Heart left ventricle (tissue), 16 donors: ENCODE measurements at places on chromosomes 2 and 18. TPM values are rescaled to one million over a fixed set of nuclear protein-coding genes. Genes with fewer than 3 reads are reported as not detected.

DNA sequence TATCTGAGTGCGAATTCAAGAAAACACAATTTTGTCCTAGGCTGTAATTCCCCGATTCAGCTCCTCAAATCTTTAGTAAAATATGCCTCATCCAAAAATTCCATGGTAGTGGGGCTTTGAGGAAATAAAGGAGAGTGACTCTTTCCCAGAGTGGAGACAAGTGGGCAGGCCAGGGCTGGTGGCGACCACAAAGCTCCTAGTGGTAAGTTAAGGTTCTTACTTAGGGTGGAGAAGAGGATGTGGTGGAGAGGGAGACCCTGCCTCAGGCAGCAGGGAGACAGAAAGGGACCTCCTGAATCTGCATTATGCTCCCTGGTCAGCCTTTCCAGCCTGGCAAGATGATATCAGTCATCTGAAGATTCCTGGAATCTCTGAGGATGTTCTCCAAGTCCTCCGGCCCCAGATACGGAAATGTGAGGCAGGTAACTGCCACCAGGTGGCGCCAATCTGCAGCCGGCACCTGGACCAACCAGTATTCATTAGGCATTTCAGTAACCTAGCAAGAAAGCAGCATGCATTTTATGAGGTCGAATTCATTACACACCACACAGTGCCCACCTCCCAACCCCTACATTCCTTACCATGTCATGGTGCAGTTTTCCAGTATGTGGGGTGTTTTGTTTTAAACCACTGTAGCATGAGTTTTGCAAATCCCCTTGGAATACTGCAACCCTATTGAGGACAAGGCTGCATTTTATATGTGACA lies 106.4 kb downstream of the POLE4 start:
- no peak for DNase-seq
- no peak overlapping the region for H3K27ac ChIP-seq
- no peak overlapping the region for H3K4me3 ChIP-seq
- H3K27me3 ChIP-seq = no peaks in the 10 kb centered on the region
- H3K4me1 ChIP-seq = no peaks in the 10 kb centered on the region

ESPNL gene
- 0.12 TPM for total RNA-seq

- DNase-seq = no peak
- no peak overlapping the region for H3K4me3 ChIP-seq
- no peaks in the 10 kb centered on the region for H3K4me1 ChIP-seq
- H3K36me3 ChIP-seq = no peaks in the 10 kb centered on the region
- H3K27ac ChIP-seq = no peak overlapping the region
- no peaks in the 10 kb centered on the region for H3K27me3 ChIP-seq
These were observed 53.5 kb downstream of the HNRNPLL start for GRCh38 chr2:38549071-38549704.

GRCh38 chr2:20212871-20213503 lies 11.9 kb downstream of the SDC1 start:
- H3K4me1 ChIP-seq = no peaks in the 10 kb centered on the region
- H3K4me3 ChIP-seq = no peak overlapping the region
- H3K27me3 ChIP-seq = no peaks in the 10 kb centered on the region

DNA sequence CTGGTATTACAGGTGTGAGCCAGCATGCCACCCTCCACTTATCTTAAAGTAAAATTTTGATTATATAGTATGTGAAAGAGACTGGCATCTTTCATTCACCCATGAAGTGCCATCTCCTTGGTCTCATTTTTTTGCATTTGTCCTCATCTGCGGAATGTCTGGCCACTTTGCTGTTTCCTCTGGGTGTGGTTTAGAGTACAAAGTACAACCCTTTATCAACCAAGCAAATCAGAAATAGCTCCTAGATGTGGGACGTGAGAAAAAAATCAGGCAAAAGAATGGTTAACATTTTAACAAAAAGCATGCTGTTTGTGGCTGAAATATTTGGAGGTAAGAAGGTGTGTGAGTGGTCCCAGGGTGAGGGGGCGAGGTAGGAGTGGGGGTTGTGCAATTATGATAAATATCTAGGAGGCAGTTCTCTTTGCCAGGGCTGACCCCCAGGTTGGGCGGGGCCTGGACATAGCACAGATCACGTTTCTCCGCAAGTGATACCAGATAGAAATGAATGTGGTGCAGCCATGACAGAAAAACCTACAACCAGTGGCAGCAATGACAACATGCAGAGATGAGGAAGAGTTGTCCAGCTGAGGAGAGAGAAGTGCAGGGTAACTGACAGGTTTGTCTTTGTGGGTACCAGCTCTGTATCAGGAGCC lies 115.8 kb upstream of the SERTAD2 start:
- peak overlapping the region; percentile 91 for H3K27ac ChIP-seq
- no peak for DNase-seq
- H3K36me3 ChIP-seq = no peaks in the 10 kb centered on the region

DNA sequence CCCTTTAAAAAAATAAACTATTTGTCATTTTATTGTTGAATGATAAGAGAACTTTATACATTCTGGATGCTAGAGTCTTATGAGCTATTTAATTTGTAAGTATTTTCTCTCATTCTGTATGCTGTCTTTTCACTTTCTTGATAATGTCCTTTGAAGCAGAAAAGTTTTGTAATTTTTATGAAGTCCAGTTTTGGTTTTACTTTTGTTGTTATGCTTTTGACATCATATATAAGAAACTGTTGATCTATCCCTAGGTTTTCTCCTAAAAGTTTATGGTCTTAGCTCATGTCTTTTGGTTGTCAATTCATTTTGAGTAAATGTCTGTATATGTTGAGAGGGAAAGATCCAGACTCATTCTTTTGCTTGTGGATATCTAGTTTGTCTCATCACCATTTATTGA lies 52.5 kb downstream of the TMEM247 start:
- no peaks in the 10 kb centered on the region for H3K36me3 ChIP-seq
- no peaks in the 10 kb centered on the region for H3K27me3 ChIP-seq
- no peaks in the 10 kb centered on the region for H3K4me1 ChIP-seq
- no peak for DNase-seq
- H3K27ac ChIP-seq = no peak overlapping the region

GRCh38 chr2:217714287-217714751 lies 288.5 kb downstream of the TNS1 start:
- no peaks in the 10 kb centered on the region for H3K27me3 ChIP-seq
- H3K36me3 ChIP-seq = no peaks in the 10 kb centered on the region
- H3K4me1 ChIP-seq = peaks cover 10% of the 10 kb centered on the region
- H3K4me3 ChIP-seq = no peak overlapping the region
- peak; percentile 47 for DNase-seq

DNA sequence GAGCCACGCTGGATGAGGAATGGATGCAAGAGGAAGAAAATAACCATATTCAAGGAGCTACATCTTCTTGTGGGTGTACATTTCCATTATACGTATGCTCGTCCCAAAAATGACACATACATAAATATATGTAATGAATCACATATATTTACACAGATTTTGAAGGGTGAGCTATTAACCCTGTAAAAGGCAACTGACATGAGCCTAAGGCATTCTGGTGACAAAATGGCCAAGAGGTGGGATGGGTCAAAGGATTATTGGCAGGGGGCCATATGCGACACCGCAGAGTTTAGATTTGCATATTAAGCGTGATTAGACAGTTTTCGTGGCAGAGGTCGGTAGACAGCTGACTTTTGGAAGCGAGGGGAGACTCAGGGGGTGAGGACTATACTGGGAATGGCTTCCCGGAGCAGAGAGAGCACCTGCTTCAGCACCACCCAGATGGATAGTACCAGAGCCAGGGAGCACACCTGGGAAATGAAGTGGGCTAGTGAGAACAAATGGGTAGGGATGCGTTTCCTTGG lies 431 bp upstream of the CNRIP1 start:
- no peaks in the 10 kb centered on the region for H3K27me3 ChIP-seq

GRCh38 chr2:37357530-37357929 lies 13.1 kb downstream of the QPCT start:
- H3K27ac ChIP-seq = no peak overlapping the region
- DNase-seq = peak; percentile 30
- H3K27me3 ChIP-seq = no peaks in the 10 kb centered on the region

CDH7 gene
- total RNA-seq = 0.04 TPM

MYO7B gene
- total RNA-seq = 0.90 TPM

DNA sequence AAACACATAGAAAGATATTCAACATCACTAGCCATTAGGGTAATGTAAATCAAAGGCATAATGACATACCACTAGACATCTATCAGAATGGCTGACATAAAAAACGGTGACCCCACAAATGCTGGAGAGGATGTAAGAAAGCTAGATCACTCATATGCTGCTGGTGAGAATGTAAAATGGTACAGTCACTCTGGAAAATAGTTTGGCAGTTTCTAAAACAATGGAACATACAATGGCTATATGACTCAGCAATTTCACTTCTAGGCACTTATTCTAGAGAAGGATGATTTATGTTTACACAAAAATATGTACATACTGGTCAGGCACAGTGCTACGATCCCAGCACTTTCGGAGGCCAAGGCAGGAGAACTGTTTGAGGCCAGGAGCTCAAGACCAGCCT lies 87.3 kb downstream of the COLEC12 start:
- H3K36me3 ChIP-seq = no peaks in the 10 kb centered on the region
- no peak overlapping the region for H3K27ac ChIP-seq
- no peak overlapping the region for H3K4me3 ChIP-seq

ACVR1C gene
- 0.19 TPM for total RNA-seq

DNA sequence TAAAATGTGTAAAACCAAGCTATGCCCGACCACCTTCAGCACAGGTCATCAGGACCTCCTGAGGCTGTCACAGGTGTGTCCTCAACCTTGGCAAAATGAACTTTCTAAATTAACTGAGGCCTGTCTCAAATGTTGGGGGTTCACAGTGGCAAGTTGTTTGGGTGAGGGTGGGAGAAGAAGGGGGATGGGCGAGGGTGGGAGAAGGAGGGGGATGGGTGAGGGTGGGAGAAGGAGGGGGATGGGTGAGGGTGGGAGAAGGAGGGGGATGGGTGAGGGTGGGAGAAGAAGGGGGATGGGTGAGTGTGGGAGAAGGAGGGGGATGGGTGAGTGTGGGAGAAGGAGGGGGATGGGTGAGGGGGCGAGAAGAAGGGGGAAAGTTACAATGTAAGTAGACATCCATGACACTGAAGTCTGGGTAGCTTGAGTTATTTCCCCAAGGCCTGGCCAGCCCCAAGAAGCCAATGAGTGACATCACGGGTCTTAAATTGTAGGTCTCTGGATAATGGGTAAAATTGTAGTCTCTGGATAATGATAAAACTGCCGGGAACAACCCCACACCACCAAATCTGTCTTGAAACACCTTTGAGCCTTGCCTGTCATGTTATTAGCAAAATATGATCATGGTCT lies 56.3 kb downstream of the TIMM21 start:
- DNase-seq = no peak
- no peak overlapping the region for H3K4me3 ChIP-seq
- no peaks in the 10 kb centered on the region for H3K36me3 ChIP-seq
- H3K27me3 ChIP-seq = no peaks in the 10 kb centered on the region
- H3K4me1 ChIP-seq = no peaks in the 10 kb centered on the region

DNA sequence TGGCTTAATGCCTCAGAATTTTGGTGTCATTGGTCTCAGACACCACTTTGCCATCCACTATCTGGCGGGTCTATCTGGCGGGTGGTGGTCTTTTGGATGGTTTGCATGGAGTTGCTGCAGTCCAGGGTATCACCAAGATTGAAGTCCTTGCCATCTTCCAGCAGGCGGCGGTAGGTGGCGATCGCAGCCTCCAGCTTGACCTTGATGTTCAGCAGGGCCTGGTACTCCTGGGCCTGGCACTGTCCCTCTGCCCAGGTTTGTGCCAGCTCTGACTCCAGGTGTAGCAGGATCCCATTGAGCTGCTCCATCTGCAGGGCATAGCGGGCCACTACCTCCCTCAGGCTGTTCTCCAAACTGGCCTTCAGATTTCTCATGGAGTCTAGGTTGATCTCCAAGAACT lies 188.2 kb downstream of the MEMO1 start:
- no peaks in the 10 kb centered on the region for H3K27me3 ChIP-seq
- H3K27ac ChIP-seq = no peak overlapping the region
- no peak overlapping the region for H3K4me3 ChIP-seq

- no peaks in the 10 kb centered on the region for H3K36me3 ChIP-seq
- no peak overlapping the region for H3K4me3 ChIP-seq
- no peak for DNase-seq
- H3K27me3 ChIP-seq = peaks cover 25% of the 10 kb centered on the region
- H3K27ac ChIP-seq = no peak overlapping the region
These were observed 7.6 kb downstream of the ATP6V1B1 start for GRCh38 chr2:70943205-70943871.

- no peak for DNase-seq
- peaks cover 5% of the 10 kb centered on the region for H3K4me1 ChIP-seq
- peak within 1 kb of the TSS; percentile 5 for H3K27ac ChIP-seq
- no peaks in the 10 kb centered on the region for H3K27me3 ChIP-seq
- H3K36me3 ChIP-seq = no peaks in the 10 kb centered on the region
- H3K4me3 ChIP-seq = no peak within 1 kb of the TSS
These were observed at the start of gene NLRC4 for GRCh38 chr2:32264422-32265105. TSS of gene NLRC4 (minus strand) at chr2:32264886. CDS start at chr2:32256775, 8,111 bp downstream.

OSBPL1A gene
- 85.4 TPM for total RNA-seq

DNA sequence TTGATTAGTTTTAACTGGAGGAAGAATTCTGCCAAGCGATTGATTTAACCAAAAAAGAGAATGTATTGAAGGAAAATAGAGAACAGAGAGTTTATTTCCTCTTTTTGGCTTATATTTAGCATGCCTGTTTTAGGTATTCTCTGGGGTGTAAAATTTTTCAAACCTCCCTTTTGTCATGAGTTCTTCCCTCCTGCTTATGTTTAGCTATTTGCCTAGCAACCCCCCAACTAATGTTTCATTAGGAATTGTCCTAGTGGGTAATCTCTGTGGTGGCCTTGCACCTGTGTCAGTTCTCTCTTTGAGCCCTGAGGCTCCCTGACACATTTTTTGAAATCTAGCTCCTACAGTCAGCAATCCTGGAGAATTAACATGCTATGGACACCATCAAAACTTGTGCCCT lies 12.5 kb upstream of the REG1B start:
- H3K27me3 ChIP-seq = no peaks in the 10 kb centered on the region
- H3K36me3 ChIP-seq = no peaks in the 10 kb centered on the region
- DNase-seq = no peak
- no peak overlapping the region for H3K27ac ChIP-seq

GRCh38 chr2:26672112-26672817 lies 20.3 kb upstream of the KCNK3 start:
- H3K4me3 ChIP-seq = no peak overlapping the region
- no peaks in the 10 kb centered on the region for H3K27me3 ChIP-seq
- DNase-seq = no peak
- no peaks in the 10 kb centered on the region for H3K36me3 ChIP-seq
